Upper lobe of right lung (tissue), 1 donor: ENCODE measurements at places on chromosomes 3 and 15. TPM values are rescaled to one million over a fixed set of nuclear protein-coding genes. Genes with fewer than 3 reads are reported as not detected.

Gene PPCDC
- 13.1 TPM for total RNA-seq

Gene CYP8B1
- total RNA-seq, result not detected

Gene C3orf80
- total RNA-seq, result 1.3 TPM

DNA sequence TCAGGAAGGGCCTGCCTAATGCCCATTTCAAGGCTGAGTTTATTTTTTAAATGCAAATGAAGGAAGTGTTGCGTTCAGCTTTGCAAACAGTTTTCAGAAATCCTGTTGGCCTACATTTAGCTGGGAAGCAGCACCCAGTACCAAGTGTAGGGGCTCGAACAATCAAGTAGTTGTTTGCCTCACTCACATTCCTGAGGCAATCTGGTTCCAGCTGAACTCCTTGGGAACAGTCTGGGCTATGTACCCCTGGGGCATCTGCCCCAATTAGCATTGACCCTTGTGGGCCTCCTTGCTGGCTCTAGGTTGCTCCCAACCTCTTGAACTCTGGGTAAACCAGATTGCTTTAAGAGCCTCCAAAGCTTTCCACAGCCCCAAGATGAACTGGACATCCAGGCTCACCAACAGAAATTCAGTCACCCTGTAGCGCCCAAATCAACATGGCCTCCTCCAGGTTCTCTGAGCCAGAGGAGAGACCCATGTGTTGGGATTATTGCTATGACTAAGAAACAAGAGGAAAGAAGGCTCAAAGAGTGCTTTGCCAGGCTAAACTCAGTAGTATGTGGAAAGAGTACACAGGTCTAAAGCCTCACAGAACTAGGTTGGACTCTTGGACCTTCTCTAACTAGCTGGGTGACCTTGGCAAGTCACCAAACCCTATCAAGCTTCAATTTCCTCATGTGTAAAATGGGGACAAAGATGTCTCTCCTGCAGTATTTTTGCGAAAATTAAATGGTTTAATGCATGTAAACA, 532.7 kb downstream of the SOX2 start:
- no peak for DNase-seq

DNA sequence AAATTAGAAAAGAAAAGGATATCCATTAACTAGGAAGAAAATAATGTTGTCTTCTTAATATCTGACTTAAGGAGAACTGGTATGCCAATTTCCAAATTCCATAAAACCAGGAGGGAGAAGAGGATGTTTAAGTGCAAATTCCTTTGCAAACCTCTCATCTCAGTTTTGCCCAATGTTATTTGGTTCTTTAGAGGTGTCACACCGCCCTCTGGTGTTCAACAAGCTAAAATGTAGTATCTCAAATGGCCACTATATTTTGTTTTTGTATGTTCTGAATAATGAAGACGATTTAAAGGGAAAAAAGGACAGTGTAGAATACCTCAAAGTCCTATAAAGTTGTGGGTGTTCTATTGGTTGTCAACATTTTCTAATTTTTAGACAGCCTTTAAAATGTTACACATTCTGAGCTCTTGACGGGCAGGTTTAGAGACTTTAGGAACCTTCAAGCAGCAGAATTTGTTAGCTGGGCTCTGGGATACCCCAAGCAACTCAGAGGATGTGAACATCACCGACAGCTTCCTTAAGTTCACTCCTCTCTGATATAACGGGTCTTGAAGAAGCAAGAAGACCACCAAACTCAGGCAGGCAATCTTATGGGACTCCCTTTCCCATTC, 458.3 kb downstream of the MFSD1 start:
- DNase-seq, result no peak

DNA sequence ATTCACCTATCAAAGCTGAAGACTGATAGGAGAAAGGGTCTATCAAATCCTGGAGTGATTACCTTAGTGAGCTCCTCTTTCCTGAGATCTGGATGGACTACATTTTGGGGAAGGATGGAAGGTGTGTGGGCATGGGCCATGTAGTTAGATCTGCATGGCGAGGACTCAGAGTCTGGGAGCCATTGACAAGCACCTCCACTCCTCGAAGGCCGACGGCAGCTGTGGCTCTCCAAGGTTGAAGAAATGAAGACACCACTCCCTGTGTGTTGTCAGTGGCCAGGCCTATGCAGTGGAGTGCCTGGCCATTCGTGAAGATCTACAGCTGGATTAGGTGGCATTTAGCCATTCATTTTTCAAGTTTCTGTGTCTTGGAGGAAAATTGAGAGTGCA, 509.2 kb downstream of the GABRG3 start:
- DNase-seq, result no peak

GRCh38 chr3:74546426-74546825, 68.0 kb downstream of the CNTN3 start:
- no peak for DNase-seq

GRCh38 chr3:43816372-43816771, 125.6 kb downstream of the ABHD5 start:
- DNase-seq, result no peak

DNA sequence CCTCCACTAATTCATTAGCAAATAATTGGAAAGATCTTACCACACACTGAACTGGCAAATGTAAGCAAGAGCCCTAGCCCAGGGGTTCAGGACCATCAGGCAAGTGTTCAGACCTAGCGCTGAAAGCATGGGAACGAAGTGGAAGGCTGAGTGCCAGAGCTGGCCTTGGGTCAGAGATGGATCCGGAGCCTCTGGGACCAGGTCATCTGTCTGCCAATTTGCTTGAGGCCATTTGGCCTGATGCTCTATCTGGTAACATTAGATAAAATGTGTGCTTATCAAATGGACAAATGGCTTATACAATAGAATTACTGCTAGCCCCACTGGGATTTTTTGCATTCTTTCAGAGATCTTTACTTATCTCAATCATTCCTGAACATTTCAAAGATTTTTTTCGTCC, 1.4 kb upstream of the TMC3 start:
- no peak for DNase-seq

Gene CEMIP
- 17.3 TPM for total RNA-seq
